ENCODE measurements at places on chromosomes 16 and 17.

DNA sequence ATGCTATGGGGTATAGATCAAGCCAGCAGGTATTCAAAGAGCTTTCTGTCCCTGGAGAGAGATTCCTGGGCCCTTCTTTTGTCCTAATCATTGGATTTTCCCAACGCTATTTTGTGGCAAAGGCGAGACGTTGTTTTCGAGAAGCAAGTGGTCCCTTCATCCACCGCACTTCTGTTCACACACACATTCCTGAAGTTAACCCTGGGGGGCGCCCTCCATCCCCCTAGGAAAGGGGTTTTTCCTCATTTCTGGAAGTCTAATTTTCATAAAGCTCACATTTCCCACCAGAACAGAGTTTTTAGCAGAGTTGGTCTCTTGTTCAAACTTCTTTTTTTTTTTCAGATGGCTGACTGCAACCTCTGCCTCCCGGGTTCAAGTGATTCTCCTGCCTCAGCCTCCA is 11.9 kb downstream of the SCGB1C2 start:
- DNase-seq = no peak

GRCh38 chr16:68999114-68999513 is 106.3 kb upstream of the HAS3 start:
- no peak for DNase-seq

- DNase-seq = no peak
Observed at GRCh38 chr16:85492295-85492864, 120.7 kb upstream of the GSE1 start.

- no peak for DNase-seq
Observed at GRCh38 chr16:10601444-10602408, 21.3 kb upstream of the EMP2 start.

- DNase-seq = no peak
Observed at GRCh38 chr17:80475910-80476876, at the start of gene NPTX1. NPTX1 (minus strand) TSS chr17:80476607; CDS start chr17:80476446, 161 bp downstream.

- DNase-seq = no peak
Observed at GRCh38 chr16:52446080-52446479, 100.9 kb downstream of the TOX3 start.

GRCh38 chr16:4612977-4613635 is 1.6 kb downstream of the UBALD1 start:
- DNase-seq = no peak

DNA sequence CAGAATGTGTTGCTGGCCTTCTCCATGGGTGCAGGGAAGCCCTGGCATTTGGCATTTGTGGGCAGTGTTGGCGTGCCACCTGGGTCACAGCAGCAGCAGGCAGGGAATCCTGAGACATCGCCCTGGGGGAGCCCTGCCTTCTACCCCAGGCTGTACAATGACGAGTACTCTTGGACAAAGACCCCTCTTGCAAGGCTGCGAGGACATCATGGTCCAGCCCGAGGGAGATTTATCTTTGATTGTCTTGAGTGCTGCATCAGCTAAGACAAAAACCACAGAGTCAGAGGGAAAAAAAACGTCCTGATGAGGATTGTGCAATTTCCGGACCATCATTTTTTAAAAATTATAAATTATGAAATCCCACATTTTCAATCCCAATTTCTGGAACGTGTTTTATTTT is 3.7 kb downstream of the CRISPLD2 start:
- no peak for DNase-seq

DNA sequence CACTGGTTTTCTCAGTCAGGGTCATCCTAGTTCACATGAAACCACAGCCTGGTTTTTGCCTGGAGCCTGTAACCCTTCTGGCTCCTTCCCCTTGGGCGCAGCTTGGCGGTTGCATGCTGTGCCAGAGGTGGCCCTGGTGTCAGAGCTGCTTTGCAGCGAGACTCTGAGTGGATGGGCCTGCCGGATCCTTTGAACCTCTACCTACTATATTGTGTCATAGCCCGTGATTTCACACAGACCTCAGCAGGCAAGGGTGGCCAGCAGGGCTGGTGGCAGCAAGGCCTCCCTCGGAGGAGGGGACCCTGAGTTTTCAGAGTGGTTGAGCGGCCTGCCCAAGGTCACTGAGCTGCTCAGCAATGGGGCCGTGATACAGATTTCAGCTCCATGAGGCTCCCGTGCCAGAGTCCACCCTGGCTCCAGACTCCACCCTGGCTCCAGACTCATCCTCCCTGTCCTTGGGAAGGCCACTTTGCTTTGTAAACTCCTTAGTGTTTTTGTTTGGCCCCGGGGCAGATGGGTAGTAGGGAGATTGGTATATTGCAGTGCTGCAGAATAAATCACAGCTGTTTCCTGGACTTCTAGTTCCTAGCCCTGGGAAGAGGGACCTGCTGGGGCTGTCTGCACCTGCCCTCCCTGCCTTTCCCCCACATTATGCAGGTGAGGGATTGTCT is 9.7 kb downstream of the MPRIP start:
- DNase-seq = no peak

GRCh38 chr17:44417553-44417952 is 28.1 kb upstream of the ITGA2B start:
- no peak for DNase-seq

DNA sequence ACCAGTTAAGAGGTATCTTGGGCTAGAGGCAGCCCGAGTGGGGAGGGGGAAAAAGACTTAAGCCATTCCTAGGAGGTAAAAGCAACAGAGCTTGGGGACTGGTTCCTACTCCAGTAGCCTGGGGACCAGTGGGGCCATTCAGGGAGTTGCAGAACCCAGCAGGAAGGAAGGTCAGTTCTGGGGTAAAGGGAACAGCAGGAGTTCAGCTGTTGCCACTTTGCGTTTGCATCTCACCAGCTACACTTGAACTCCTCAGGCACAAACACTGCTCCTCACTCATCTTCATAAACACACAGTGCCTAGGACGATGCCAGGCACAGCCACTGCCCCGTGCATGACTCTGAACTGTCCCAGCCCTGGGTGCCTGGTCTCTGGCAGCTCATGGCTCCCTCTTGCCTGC is 4.0 kb downstream of the HAP1 start:
- no peak for DNase-seq

DNA sequence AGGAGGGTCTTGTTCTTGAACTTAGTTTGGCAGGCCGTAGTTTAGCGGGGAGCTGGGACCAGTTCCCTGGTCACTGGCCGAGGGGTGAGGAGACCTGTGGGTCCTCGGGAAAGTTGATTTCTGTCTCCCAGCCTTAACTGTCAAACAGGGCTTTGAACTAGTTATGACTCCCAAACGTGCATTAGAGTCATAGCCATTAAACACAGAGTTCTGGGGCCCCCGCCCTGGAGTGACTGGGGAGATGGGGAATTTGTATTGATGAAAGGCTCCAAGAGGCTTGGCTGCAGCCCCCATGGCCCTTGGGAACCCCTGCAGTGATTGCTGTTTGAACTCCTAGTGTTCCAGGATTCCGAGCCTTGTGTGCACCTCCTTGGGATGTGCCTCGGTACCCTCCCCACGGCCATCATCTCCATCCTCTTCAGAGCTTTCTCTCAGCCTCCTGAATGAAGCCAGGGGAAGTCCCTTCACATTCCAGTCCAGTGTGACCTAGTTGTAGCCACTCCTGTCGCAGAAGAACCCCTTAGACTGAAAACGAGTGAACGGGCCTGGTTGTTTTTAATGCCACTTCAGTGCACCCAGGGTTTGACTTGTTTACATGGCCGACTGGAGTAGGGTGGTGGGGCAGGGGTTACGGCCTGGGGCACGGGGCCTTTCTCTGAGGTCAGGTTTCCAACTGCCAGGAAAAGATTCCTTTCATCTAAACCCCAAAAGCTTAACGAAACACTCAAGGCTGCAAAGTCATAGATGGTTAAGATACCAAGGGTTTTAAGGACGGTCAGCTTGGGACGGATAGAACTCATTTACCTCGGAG is 1.4 kb downstream of the MPRIP start:
- DNase-seq = no peak

GRCh38 chr16:85028685-85029407 is 1.3 kb downstream of the KIAA0513 start:
- DNase-seq = peak; percentile 31

- DNase-seq = no peak
Observed at GRCh38 chr17:70022175-70022574, 52.9 kb upstream of the KCNJ16 start.

- no peak for DNase-seq
Observed at GRCh38 chr17:79023886-79024771, at the start of gene C1QTNF1. C1QTNF1 (plus strand) TSS chr17:79024169; CDS start chr17:79043969, 19,800 bp downstream.

GRCh38 chr17:32275060-32276042 is 9.7 kb downstream of the RHBDL3 start:
- DNase-seq = no peak

DNA sequence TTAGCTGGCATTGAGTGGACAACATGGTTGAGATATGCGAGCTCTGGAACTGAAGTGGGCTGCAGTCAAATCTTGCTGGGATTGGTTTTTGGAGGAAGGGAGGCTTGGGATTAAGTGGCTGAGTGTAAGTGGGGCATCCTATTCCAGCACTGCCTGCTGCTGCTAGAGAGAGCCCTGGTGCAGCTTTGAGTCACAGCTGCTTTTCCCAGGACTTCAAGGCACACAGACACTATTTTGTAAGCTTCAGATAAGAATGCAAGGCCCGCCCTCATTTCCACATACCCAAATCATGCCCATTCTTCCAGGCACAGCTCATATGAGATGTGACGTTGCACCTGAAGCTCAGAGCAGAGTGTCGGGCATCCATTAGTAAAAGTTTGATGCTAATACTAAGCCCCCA is 10.2 kb upstream of the MAF start:
- DNase-seq = no peak

DNA sequence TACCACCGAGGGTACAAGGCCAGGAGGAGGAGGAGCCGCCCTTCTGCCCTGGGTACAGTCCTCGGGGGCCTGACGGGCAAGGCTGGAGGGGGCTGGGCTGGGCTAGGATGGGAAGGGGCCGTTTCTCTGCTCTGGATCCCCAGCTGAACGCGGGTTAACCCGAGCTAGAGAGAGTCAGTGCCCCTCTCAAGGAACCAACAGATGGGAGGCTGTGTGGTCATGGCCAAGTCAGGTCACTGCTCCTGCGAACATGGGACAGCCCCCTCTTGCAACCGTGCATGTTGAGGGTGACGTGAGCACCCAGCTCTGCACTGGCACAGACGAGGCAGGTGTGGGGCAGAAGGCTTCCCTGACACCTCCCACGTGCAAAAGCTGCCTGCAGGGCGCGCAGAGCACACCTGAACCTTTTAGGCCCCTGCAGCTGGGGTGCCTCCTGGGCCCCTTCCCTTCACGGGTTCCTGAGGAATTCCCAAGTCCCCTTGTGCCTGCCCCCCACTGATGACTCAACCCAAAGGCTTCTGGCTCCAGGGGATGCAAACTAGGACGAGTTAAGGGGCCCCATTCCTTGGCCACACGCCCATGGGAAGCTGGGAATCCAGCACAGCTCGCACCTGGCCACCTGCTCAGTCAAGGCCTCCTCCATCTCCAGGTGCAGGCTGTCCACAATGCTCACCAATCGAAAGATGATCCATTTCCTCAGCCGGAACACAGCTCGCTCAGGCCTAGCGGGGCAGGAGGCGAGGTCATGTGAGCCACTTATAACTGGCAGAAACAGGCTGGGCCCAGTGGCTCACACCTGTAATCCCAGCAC is 6.3 kb downstream of the MYBBP1A start:
- DNase-seq = no peak

GRCh38 chr17:68381076-68381900 is 76.0 kb downstream of the WIPI1 start:
- DNase-seq = no peak

DNA sequence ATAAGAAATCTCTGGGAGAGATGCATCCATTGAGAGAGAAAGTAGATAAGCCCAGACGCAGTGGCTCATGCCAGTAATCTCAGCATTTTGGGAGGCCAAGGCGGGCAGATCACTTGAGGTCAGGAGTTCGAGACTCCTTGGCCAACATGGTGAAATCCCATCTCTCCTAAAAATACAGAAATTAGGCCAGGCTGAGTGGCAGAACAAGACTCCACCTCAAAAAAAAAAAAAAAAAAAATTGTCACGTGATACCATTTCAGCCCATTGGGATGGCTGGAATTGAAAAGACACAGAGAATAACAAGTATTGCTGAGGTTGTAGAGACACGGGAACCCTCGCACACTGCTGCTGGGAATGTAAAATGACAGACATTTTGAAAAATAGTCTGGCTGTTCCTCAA is 2.9 kb upstream of the IL32 start:
- DNase-seq = no peak

DNA sequence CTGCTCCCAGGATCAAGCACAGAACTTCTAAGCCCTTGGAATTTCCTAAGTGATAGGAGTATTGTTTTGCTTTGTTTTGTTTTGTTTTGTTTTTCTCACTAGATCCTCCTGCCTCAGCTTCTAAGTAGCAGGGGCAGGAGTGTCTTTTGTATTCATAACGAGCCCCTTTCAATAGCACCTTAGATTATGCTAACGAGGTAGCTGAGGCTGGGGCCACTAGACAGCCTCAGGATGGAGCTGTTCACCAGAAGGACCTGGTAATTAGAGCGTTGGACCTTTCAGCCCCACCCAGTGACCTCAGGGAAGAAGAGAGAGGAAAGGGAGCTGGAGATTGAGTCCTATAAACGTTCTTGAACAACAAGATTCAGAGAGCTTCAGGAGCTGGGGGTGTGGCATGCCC is 43.6 kb downstream of the IKZF3 start:
- DNase-seq = no peak

- no peak for DNase-seq
Observed at GRCh38 chr16:71853413-71853812, 7.6 kb downstream of the ATXN1L start.

DNA sequence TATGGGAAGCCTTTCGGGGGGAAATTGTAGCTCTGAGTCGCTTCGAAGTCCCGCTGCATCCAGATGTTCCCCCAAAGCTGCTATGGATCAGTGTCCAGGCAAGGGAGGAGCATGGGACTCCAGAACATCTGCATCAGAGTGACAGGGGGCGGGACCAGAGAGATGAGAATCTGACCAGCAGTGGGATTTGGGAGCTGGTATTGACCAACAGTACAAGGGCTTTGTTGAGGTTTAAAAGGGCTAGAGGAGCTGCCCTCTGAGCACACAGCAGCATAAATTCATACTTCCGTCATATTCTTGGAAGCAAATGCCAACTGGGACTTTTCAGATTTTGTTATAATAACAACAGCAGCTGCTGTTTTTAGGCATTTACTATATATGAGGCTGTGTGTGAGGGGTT is 10.6 kb downstream of the RBFOX1 start:
- DNase-seq = no peak

DNA sequence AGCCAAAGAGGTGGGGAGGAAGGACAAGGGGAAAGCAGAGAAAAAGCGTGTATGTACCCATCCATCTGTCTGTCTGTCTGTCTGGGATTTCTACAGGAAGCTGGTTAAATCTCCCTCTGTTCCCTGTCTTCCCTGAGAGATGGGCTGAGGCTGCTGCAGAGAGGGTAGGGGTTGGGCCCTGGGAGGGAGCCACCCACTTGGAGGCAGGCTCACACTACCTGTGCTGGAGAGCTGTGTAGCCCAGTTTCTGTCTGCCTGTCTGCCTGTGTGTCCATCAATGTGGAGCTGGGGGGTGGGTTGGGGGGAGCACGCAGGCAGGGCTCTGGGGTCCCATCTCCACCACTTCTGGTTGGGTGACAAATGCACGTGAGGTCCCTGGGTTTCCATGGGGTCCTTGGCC is 18.6 kb upstream of the C17orf113 start:
- no peak for DNase-seq

GRCh38 chr17:4555873-4556759 is 932 bp upstream of the MYBBP1A start:
- DNase-seq = no peak

GRCh38 chr17:29826114-29826692 is 103.8 kb downstream of the SSH2 start:
- no peak for DNase-seq

- DNase-seq = peak; percentile 35
Observed at GRCh38 chr17:67829331-67829730, 4.0 kb downstream of the BPTF start.

Data from stimulated activated CD8-positive, alpha-beta memory T cell treated with anti-CD3 and anti-CD28 coated beads, Interleukin-7, amount 100 ng/mL, for 24 hours (primary cell).